ENCODE measurements at places on chromosomes 5 and 9.
A peak's percentile ranks its signal among the peaks of the same experiment; 100 is the strongest.

GRCh38 chr5:120779674-120780073, 315.6 kb downstream of the PRR16 start:
- DNase-seq = no peak

GRCh38 chr5:90792725-90793124, 234.1 kb downstream of the ADGRV1 start:
- DNase-seq = no peak

DNA sequence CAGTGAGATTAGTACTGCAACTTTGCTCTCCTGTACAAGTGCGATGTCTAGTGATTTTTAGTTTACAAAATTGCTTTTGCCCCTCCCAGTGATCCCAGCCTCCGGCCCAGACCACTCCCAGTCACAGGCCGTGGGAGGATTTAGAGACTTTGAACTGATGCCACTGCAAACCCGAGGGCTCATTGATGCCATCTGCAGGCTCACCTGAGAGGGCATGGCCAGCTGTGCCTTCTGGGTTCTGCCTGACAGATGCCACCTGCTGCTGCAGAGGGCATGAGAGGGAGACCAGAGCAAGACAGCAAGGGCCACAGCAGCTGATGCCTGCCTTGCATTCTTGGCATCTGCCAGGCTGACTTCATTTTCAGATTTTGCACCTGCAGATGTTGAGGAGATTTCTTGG, 593.8 kb downstream of the CDK5RAP2 start:
- no peak for DNase-seq

DNA sequence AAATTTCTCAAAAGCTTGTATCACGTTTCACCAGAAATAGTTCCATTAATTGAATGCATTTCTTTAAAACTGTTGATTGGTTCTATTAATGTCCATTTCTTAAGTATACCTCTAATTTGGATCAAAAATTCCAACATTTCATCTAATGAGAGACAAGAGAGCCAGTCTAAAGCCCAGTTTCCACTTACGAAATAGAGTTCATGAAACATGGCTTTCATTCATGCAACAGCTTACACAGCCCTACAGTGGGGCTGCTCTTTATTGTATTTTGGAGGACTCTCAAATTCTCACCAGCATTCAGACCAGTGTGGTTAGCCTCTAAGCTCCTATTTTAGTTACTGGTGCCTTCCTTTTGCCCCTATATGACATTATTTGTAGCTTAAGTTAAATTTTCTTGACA, 566.9 kb upstream of the RGMB start:
- DNase-seq = no peak

DNA sequence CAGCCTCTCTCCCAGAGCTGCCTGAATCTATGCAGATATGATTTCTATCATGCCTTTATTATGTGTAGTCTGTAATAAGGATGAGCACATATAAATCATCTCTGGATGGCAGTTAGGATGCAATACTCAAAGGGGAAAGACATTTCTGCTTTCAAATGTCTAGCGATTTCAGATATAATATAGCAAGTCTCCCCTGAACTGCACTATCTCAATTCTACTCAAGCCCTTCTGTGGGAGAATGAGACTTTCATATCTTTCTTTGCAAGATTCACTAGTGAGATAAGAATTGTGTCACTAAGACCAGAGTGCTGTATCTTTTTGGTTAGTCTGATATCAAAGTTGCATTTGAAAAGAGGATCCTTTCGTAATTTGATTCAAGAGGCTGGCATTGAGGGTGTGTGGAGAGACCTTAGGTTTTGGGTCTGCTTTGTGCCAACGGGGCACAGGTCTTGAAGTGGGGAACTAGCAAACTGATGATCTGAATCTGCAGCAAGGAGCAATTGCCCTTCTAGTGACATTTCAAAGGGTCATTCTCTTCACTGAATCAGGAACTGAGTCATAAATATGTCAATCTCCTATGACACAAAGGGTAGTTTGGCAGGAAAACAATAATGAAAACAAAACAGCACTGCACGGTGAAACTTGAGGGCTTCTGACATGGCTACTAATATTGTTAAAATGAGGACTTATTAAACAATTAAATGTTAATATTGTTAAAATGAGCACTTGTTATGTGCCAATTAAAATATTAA, 305.5 kb upstream of the CLINT1 start:
- DNase-seq = no peak

GRCh38 chr5:11602298-11602697, 301.9 kb downstream of the CTNND2 start:
- no peak for DNase-seq

GRCh38 chr5:56305001-56305950, 72.1 kb upstream of the ANKRD55 start:
- DNase-seq = no peak

DNA sequence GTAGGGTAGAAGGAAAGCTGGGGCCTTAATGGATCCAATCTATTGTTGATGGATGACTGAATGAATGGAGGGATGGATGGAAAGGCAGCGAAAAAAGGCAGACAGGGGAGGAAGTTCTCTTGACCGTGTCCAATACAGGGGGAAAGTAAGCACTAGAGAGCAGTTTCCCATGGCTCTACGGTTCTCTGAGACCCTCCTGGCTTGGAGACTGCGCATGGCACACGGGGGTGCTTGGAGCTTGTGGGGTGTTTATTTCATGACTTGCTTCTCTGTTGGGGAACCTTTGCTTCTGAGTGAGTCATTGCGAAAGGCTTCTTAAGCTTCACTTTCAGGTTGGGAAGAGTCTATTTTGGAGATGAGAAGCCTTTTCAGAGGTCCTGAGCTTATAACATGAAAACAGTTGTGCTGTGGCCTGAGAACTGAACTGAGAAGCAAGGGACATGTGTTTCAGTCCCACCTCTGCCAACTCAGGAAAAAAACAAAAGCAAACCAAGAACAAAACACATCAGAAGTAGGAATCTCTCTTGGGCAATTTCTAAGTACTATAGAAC, 12.8 kb upstream of the TEX48 start:
- no peak for DNase-seq

GRCh38 chr5:54603372-54603771, 85.8 kb downstream of the SNX18 start:
- DNase-seq = no peak

GRCh38 chr5:129977810-129978209, 73.5 kb downstream of the CHSY3 start:
- no peak for DNase-seq

- DNase-seq = no peak
These were observed 9.4 kb downstream of the GABRA1 start for GRCh38 chr5:161857358-161857757.

- no peak for DNase-seq
These were observed 15.1 kb downstream of the ROPN1L start for GRCh38 chr5:10456583-10457420.

DNA sequence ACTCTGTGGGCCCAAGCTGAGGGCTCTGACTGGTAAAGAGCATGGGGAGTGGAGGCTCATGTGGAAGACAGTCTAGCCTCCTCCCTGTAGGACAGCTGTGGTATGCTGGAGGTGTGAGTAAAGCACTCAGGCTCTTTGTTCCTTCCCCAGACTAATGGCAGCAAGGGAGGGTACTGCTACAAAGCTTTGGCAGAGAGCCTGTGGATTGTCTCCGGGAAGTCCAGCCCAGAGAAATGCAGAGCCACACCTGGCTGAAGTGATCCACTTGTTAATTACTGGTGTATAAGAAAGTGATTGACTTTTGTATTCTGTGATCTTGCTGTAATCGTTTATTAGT, 161.7 kb downstream of the OXCT1 start:
- no peak for DNase-seq

DNA sequence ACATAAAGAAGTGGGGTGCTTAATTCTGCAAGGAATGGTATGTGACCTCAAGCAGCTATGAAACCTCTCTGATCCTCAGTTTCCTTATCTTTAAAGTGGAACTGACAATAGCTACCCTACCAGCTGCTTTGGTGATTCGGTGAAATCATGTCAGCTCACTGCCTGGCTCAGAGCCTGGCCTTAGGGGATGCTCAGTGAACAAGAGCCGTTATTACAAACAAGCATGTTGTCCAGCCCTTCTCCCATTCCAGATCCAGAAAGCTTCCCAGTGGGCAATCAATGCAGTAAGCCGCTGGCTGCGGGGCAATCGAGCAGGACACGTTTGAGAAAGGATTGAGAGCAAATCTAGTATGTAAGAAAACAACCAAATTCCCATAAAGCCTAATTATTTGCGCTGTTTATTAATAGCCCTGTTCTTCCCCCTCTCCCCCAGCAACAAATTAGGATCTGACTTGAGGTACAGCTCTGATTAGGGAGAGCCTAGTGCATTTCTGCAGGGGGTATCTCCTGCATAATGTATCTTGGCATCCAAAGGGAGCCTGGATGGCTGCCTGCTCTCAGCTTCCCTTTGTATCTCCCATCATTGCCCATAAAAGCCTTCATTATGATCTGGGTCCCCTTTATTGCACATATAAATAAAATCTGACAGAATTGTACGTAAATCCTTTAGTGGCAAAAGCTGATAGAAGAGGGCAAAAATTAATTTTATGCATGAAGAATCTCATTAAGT, 371.4 kb downstream of the TMEM232 start:
- DNase-seq = no peak

GRCh38 chr5:1540166-1540565, 16.4 kb upstream of the LPCAT1 start:
- peak; percentile 35 for DNase-seq

DNA sequence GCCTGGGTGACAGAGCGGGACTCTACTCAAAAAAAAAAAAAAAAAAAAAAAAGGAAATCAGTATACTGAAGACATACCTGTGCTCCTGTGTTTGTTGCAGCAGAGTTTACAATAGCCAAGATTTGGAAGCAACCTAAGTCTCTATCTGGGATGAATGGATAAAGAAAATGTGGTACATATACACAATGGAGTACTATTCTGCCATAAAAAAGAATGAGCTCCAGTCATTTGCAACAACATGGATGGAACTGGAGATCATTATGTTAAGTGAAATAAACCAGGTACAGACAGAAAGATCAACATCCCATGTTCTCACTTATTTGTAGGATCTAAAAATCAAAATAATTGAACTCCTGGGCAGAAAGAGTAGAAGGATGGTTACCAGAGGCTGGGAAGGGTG, 22.9 kb downstream of the ADAM19 start:
- no peak for DNase-seq

- no peak for DNase-seq
These were observed 97.2 kb upstream of the NREP start for GRCh38 chr5:111854186-111854585.

DNA sequence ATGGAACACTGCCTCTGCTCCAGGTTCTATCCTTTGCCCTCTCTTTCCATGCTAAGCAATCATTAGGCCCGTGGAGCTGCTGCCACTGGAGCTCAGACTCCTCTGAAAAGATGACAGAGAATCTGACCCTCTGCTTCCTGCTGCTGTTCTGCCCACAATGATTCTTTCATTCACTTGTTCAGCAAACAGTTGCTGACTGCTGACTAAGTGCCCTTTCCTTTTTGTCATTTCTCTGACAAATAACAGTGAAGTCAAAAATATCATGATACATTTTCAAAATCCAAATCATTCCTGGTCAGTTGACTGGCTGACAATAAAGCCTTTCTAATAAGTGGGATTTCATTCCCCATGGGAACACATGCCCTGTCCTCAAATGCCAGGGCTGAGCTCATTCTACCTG, 110.1 kb downstream of the SIL1 start:
- no peak for DNase-seq

Measured in H9 (cell line).